HTR-8/SVneo (cell line): ENCODE measurements at places on chromosomes 5 and 9.

GRCh38 chr9:36772449-36773403 is 200.0 kb downstream of the MELK start:
- DNase-seq: no peak

- DNase-seq: peak; percentile 11
Measured at GRCh38 chr9:14238079-14238478, 75.9 kb downstream of the NFIB start.

DNA sequence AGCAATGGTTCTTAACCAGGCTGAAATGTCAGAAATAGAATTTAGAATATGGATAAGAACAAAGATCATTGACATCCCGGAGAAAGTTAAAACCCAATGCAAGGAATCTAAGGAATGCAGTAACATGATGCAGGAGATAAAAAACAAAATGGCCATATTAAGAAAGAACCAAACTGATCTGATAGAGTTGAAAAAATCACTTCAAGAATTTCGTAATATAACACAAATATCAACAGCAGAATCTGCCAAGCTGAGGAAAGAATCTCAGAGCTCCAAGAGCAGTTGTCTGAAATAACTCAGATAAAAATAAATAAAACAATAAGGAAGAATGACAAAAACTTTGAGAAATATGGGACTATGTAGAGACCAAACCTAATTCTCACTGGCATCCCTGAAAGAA is 37.8 kb upstream of the TAS2R1 start:
- DNase-seq: no peak

DNA sequence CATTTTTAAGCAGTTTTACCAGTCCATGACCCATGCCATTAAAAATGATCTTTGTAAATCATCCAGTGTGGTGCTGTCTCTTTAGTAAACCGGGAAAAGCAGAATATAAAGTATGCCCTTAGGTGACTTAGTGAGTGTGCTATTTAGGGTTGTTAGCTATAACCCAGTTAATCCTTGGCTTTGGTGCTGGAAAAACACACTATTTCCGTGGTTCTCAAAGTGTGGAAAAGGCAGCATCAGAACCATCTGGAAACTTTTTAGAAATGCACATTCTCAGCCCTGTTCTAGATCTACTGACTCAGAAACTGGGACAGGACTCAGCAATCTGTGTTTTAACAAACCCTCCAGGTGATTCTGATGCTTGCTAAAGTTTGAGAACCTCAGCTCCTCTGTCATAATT is 123.6 kb upstream of the ZNF608 start:
- DNase-seq: no peak

DNA sequence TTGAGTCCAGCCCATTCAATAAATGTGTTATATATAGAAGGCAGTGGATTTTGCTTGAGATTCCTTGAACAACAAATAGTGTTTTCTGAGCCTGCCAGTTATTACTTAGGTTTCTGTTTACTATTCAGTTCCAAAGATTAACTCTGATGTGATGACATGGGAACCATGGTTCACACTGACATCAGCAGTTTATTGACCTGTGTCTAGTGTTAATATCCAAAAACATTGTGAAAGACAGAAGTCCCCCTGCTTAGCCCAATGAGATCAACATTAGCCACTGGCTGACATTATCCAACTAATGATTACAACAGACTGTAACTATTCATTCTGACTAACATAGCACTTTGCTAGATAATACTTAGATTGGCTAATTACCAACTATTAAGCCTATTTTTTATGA is 14.9 kb downstream of the APBA1 start:
- DNase-seq: no peak

- no peak for DNase-seq
Measured at GRCh38 chr9:84486663-84487062, 146.1 kb upstream of the SLC28A3 start.

DNA sequence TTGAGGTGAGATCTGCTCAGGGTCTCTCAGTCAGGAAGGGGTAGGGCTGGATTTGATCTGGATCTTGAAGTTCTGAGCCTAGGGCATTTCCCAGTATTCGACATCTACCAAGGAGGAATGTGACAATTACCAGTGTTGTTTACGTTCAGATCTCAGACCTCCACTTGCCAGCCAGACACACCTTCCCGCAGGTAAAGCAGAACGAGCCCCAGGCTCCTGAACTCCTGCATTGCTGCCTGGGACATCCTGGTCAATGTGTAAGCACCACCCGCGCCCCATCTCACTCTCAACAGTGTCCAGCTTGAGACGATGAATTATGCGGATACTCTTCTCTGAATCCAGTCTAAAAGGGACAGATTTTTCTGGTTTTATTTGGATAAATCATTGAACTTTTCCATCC is 56.7 kb upstream of the PTCH1 start:
- DNase-seq: no peak

- DNase-seq: no peak
Measured at GRCh38 chr5:38295751-38296150, 37.4 kb downstream of the EGFLAM start.

GRCh38 chr5:154332451-154332850 is 113.3 kb upstream of the SAP30L start:
- no peak for DNase-seq

GRCh38 chr9:129822898-129823541 is 916 bp downstream of the TOR1A start:
- DNase-seq: peak; percentile 8

DNA sequence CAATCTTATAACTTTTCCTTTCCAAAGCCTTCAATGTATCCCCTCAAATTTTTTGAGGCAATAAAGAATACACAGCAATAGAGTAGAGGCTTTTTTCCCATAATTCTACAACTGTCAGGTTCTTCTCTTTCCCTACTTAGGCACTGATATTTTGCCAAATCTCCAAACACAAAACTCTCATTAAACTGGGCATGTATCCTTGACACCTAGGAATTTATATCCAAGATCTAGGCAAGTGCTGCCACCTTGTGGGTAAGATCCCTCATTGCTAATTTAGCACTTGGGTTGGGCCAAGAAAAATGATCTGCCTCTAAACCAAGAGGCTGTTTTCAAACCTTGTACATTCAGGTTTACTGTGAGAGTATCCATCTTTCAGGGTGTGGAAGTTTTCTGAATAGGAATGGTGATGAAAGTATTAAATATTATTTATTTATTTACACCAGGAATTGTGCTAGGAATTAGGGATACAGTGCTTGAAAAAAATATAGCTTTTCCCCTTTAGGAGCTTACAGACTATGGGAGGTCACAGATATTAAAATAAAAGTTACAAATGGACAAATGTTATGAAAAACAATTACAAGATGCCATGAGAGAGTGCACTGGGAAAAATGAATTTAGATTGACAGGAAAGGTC is 17.6 kb downstream of the TSTD2 start:
- peak; percentile 44 for DNase-seq

DNA sequence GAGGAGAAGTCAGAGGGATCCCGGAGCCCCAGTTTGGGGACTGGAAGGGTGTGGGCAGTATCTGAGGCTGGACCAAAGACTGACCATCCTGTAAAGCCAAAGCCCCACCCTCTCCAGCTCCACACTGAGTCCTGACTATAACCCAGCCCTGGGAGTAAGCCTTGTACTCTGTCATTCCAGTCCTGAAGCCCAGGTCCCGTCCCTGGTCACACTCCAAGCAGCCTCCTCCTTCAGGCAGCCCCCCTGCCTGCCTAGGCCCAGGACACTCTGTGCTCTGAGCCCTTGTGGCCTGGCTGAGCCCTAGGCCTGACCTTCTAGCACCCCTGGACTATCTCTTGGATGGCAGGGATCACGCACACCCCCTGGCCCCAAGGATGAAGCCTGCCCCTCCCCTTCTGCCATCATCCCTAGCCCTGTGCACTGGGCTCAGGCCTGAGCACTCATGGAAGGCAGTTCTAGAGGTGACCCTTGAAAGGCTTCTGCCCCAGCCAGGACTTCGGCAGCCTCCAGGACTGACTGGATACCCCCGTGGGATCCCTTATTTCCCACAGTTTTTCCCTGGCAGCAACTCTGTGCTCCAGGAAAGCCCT is 28.0 kb upstream of the ENHO start:
- DNase-seq: no peak
